ENCODE measurements at places on chromosomes 2 and 18.

DNA sequence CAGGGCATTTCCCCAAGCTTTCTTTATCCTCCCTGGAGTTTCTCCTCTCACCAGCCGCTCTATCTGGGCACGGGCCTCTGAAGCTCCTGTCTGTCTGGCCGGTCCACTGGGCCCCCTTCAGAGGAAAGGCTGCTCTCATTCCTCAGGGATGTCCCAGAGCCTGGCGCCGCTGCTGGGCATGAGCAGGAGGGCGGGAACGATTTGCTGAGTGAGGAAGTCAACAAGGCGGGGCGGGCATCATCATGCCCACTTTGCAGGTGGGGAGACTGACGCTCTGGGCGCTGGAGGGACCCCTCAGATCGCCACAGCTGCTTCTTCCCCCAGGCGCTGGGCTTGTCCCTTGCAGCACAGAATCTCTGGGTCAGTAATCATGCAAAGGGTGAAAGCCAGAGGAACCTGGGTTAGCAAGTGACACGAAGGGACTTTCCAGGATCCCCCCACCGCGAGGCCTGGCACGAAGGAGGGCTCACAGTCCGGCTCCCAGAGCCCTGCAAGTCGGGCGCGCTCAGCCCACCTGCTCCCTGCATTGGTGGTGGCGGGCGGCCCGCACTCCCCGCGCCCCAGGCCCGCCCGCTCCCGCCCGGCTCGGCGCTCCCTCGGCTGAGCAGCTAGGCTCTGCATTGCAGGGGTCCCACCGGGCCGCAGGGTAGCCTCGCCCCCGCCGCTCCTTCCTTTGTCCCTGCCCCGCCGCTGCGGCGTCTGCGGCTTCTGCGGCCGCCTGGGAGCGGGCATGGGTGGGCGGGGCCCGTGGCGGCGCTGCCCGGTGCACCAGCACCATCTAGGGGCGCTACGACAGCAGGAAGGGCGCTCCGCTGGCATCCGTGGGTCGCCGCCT, 157.8 kb downstream of the CYRIA start:
- no peak overlapping the region for H3K4me3 ChIP-seq
- H3K27me3 ChIP-seq = peaks cover 65% of the 10 kb centered on the region
- no peaks in the 10 kb centered on the region for H3K4me1 ChIP-seq
- no peak overlapping the region for H3K27ac ChIP-seq

- no peaks in the 10 kb centered on the region for H3K36me3 ChIP-seq
- no peaks in the 10 kb centered on the region for H3K27me3 ChIP-seq
- no peak overlapping the region for H3K4me3 ChIP-seq
- no peak for ATAC-seq
Measured at GRCh38 chr2:14237902-14238301, 394.6 kb upstream of the LRATD1 start.

- H3K27me3 ChIP-seq = no peaks in the 10 kb centered on the region
- peak overlapping the region; percentile 64 for H3K27ac ChIP-seq
- H3K4me1 ChIP-seq = peaks cover 55% of the 10 kb centered on the region
Measured at GRCh38 chr2:48356701-48357325, 173.1 kb upstream of the STON1 start.

DNA sequence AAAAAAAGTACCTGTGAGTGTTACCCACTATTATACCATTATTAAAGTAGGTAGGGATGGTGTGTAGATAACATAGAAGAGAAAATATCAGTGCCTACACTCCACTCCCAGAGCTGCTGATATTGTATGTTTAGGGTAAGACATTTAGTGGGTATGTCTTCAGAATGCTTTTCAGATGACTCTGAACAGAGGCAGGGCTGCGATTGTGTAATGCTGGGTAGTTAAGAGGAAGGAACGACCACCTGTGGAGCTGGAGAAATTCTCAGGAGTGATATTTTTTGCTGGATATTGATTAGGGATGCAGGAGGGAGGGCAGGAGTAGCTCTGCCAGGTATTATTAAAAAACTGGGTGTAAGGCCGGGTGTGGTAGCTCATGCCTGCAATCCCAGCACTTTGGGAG, 2.8 kb downstream of the CNOT11 start:
- H3K27me3 ChIP-seq = no peaks in the 10 kb centered on the region
- peaks cover 32% of the 10 kb centered on the region for H3K36me3 ChIP-seq
- no peak overlapping the region for H3K4me3 ChIP-seq
- peaks cover 55% of the 10 kb centered on the region for H3K4me1 ChIP-seq
- ATAC-seq = no peak
- peak overlapping the region; percentile 11 for H3K27ac ChIP-seq

- H3K36me3 ChIP-seq = no peaks in the 10 kb centered on the region
- H3K4me3 ChIP-seq = peak overlapping the region; percentile 63
- peak overlapping the region; percentile 87 for H3K27ac ChIP-seq
- H3K4me1 ChIP-seq = peaks cover 43% of the 10 kb centered on the region
- peak; percentile 86 for ATAC-seq
Measured at GRCh38 chr18:59918320-59918755, 18.5 kb downstream of the PMAIP1 start.

GRCh38 chr2:70357684-70358071, 55.8 kb upstream of the FAM136A start:
- H3K27me3 ChIP-seq = peaks cover 37% of the 10 kb centered on the region
- H3K4me3 ChIP-seq = no peak overlapping the region
- no peak for ATAC-seq
- no peaks in the 10 kb centered on the region for H3K4me1 ChIP-seq
- no peaks in the 10 kb centered on the region for H3K36me3 ChIP-seq

GRCh38 chr2:60334610-60335009, 218.8 kb downstream of the BCL11A start:
- H3K4me1 ChIP-seq = peaks cover 58% of the 10 kb centered on the region
- H3K36me3 ChIP-seq = no peaks in the 10 kb centered on the region
- no peaks in the 10 kb centered on the region for H3K27me3 ChIP-seq

DNA sequence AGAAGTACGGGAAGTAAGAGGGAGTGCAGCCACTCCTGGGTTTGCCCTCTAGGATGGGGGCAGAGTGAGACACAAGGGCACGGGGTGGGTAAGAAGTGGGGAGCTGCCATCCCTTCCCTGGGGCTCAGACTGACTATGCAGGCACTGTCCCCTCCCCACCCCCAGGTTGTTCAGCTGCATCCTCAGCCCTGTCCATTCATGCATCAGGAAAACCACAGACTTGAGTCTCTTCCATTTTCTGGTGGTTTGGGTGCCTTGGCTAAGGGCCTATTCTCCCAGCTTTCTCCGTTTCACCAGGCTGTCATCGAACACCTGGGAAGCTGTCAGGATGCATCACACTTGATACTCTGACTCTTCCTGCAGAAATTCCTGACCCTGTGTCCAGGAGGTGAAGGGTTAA, 111.9 kb downstream of the TFCP2L1 start:
- no peak for ATAC-seq

DNA sequence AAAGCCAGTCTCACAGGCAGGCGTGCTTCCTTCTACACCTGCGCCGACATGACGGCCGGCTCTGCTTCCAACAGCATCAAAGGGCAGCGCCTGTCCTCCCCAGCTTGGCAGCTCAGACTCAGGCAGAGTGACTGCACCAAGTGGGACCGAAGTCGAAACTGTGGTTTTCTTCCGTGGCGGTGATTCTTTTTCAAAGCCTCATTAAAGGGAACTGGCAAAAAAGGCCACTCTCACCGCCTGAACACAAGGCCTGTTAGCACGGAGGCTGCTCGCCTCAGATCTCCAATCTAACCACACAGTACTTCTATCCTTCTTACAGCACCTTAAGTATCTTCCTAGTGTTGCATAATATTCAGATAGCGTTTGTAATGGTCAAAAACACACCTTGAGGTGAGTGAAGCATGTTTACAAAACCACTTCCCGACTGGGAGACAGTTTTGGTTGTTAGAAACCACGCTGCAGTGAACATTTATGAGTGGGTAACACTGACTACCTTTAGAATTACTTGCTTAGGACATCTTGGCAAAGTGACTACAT, 236.4 kb downstream of the HDAC4 start:
- H3K27me3 ChIP-seq = no peaks in the 10 kb centered on the region
- no peak overlapping the region for H3K27ac ChIP-seq
- H3K4me1 ChIP-seq = peaks cover 5% of the 10 kb centered on the region

DNA sequence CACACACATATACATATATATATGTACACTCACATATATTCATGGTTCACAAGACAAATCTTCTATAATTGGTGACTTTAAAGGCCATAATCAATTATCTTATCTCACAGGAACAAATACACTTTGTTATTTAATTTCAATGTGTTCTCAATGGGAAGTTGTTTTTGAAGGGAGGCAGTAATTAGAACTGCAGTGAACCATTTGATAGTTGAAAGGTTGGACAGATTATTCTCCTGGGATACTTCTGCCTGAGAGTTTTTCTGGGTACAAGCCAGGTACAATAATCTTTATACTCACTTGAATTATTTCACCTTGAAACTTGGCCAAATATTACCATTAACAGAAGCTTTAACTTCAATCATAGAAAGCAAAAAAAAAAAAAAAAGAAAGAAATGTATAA, 546.6 kb upstream of the LRRTM4 start:
- H3K27ac ChIP-seq = no peak overlapping the region
- H3K4me1 ChIP-seq = no peaks in the 10 kb centered on the region
- ATAC-seq = no peak
- no peaks in the 10 kb centered on the region for H3K36me3 ChIP-seq
- no peaks in the 10 kb centered on the region for H3K27me3 ChIP-seq

GRCh38 chr2:199757233-199757870, 93.6 kb downstream of the FTCDNL1 start:
- H3K27me3 ChIP-seq = peaks cover 16% of the 10 kb centered on the region
- no peak for ATAC-seq
- peaks cover 6% of the 10 kb centered on the region for H3K4me1 ChIP-seq
- no peak overlapping the region for H3K4me3 ChIP-seq
- no peaks in the 10 kb centered on the region for H3K36me3 ChIP-seq

- no peak overlapping the region for H3K27ac ChIP-seq
- H3K4me3 ChIP-seq = no peak overlapping the region
- ATAC-seq = no peak
- H3K36me3 ChIP-seq = no peaks in the 10 kb centered on the region
- H3K4me1 ChIP-seq = no peaks in the 10 kb centered on the region
Measured at GRCh38 chr2:129752686-129753085, 226.8 kb upstream of the RAB6C start.

- peaks cover 35% of the 10 kb centered on the region for H3K27me3 ChIP-seq
- no peaks in the 10 kb centered on the region for H3K36me3 ChIP-seq
- H3K4me1 ChIP-seq = peaks cover 3% of the 10 kb centered on the region
- ATAC-seq = no peak
- H3K4me3 ChIP-seq = no peak overlapping the region
- no peak overlapping the region for H3K27ac ChIP-seq
Measured at GRCh38 chr2:20483194-20483895, 36.5 kb downstream of the RHOB start.

- no peaks in the 10 kb centered on the region for H3K36me3 ChIP-seq
- no peak overlapping the region for H3K27ac ChIP-seq
- ATAC-seq = no peak
- H3K4me3 ChIP-seq = no peak overlapping the region
- H3K4me1 ChIP-seq = no peaks in the 10 kb centered on the region
Measured at GRCh38 chr2:158174495-158174894, 72.8 kb downstream of the UPP2 start.

DNA sequence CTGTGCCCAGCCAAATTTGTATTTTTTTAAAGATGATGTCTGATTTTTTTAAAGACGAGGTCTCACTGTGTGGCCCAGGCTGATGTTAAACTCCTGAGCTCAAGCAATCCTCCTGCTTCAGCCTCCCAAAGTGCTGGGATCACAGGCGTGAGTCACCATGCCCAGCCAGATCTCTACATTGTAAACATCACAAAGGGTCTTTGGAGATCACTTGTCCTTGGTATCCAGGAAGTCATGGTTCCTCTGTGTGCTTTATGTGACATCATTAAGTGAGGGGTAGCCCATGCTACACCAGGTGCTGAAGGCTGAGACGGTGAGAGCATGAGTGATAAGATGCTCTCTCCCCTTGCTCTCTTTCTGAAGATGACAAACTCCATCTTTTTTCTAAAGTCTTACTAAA, 7.0 kb upstream of the NUP35 start:
- H3K4me3 ChIP-seq = no peak overlapping the region
- no peak for ATAC-seq
- H3K27me3 ChIP-seq = peaks cover 52% of the 10 kb centered on the region
- no peaks in the 10 kb centered on the region for H3K4me1 ChIP-seq
- H3K36me3 ChIP-seq = no peaks in the 10 kb centered on the region

DNA sequence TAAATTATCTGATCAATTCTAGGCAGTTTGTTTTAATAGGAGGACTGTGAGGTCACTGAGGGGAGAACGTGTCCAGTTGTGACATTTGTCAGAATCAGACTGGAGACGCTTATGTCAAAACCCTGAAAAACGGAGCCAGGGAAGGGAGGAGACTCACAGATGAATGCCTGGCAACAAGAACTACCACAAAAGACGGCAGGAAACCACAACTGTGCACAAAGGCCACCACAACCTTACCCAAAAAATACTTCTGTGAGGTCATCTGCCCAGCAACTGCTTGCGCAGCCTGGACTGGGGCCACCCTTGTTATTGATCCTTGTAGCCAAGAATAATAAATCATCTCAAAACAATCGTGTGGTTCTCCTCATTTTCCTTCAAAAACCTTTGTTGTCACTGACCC, 173.0 kb upstream of the ALKAL2 start:
- no peaks in the 10 kb centered on the region for H3K27me3 ChIP-seq
- peak overlapping the region; percentile 66 for H3K27ac ChIP-seq
- H3K4me1 ChIP-seq = peaks cover 64% of the 10 kb centered on the region

GRCh38 chr2:113178891-113179290, 5.1 kb downstream of the PSD4 start:
- peak overlapping the region; percentile 40 for H3K4me3 ChIP-seq
- H3K4me1 ChIP-seq = peaks cover 80% of the 10 kb centered on the region
- H3K36me3 ChIP-seq = peaks cover 56% of the 10 kb centered on the region
- no peak for ATAC-seq

- H3K27ac ChIP-seq = no peak overlapping the region
Measured at GRCh38 chr2:154837035-154837434, 138.5 kb downstream of the KCNJ3 start.

- H3K36me3 ChIP-seq = no peaks in the 10 kb centered on the region
- H3K27me3 ChIP-seq = peaks cover 19% of the 10 kb centered on the region
- ATAC-seq = no peak
- H3K4me3 ChIP-seq = no peak overlapping the region
Measured at GRCh38 chr2:109369671-109370191, 240.7 kb downstream of the SH3RF3 start.
